ENCODE measurements at places on chromosomes 12 and 14.

DNA sequence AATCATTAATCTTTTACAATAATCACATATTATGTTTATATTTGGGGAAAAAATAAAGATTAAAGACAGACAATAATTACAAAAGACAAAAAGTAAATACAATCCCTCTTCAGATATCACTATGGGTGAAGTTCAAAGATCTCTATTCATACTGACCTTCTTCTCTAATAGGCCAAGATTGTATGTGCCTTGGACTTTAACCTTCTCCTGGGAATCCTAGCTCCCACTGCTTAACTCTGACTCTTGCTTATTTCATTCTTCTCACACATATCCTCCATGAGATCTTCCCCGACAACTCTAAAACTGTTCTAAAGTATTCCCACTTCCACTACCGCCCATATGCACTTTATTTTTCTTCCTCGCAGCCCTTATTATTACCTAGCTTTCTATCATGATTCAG lies 83.8 kb downstream of the EEA1 start:
- no peak for DNase-seq

DNA sequence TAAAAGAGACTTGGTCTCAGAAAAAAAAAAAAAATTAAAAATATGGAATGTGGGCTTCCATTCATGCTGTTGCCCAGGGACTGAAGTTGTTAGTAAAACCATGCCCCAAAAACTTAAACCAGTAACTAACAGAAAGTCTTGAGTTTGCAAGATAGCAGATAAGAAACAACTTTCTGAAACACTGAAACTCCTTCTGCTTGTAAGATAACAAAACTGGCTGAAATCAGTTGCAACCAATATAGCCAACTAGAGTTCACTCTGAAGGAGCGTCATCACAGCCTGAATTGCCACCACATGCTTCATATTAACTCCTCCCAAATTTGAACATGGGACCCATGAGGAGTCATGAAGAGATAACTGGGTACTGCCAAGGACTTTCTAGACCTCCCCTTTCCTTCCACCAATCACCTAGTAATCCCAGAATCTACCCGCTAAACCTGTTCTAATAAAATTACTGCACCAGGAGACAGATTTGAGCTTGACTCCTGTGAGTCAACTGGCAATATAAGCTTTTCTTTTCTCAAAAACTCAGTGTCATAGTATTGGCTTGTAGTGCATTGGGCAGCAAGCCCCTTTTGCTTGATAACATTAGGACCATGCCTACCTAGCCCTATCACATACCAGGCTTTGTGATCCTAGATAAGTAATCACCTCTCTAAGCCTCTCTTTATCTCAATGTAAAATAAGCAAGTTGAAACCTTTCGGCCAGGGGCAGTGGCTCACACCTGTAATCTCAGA lies 53.6 kb downstream of the R3HDM2 start:
- DNase-seq, result no peak

- DNase-seq, result no peak
Measured at GRCh38 chr12:106492857-106493256, 89.9 kb upstream of the RFX4 start.

DNA sequence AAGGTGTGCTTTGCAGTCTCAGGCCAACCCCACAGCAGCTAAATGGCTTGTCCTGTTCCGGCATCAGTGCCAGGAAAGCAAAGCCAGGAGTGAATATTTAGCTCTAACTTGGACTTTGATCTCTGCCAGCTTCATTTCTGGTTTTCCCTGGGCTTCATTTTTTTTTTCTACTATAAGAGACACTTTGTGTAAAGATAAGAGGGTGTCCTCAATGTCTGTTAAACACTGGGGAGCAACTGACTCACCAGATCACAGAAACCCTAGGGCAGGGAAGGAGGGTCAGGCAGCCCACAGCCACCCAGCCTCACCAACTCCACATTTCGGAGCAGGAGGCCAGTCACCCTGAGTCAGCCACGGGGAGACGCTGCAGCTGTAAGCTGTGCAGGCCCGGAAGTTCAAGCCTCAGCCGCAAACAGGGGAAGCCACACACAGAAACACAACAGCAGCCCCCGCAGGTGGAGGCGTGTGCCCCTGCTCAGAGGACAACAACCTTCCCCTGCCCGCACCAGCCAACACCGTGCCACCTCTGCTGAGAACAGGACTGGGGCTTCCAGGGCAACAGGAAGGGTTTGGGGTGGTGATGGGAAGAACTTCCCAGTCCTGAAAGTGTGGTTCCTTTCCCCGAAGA lies 6.3 kb downstream of the TNFRSF1A start:
- DNase-seq, result peak; percentile 72

DNA sequence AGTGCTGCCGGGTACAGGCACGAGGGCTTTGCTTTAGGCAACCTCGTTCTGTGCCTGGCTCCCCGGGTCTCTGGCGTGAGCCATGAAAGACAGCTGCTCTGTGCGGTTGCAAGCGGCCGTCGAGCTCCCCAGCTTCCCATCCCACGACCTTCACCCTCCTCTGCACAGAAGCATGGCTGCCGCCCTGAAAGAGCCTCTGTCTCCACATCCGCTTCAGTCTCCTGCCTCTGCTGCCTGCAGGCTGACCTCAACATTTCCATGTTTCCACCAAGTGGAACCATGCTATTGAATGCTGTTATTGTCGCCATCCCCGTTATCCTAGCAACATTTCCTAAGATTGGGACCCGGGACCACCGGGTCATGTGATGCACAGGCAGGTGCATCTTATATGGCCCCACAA lies 57.1 kb downstream of the KDM2B start:
- no peak for DNase-seq

DNA sequence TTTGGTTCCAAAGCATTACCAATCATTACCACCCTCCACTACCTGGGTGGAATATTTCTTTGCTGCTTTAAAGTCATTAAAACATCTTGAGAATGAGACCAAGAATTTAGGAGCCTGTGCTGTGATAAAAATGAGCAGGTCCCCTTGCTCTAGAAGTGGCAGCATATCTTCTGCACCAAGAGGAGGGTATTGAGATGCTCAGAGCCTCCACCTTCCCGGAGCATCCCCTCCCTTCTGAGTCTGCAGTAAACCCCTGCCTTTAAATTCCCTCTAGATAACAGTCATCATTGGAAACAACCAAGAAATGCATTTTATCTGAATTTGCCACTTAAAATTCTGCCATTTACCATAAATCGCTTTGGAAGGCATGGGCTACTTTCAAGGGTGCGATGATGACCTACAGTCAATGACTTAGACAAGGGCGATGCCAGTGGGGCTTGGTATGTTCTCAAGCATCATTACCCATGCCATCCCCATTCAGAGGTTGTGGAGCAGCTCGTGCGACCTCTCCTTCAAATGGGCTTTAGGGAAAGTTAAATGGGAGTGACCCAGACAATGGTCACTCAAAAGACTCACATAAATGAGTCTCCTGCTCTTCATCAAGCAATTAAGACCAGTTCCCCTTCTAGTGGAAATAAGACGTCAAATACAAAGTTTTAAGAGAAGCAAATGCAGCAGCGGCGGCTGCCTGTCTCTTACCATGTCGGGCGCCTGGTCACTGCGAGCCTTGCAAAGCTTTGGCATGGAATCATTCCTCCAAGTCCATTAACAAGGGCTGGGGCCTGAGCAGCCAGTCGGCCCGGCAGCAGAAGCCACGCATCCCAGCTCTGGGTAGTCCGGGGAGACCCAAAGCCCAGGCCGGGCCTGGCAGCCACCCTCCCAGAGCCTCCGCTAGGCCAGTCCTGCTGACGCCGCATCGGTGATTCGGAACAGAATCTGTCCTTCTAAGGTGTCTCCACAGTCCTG lies 334.5 kb downstream of the TMEM121 start:
- no peak for DNase-seq

DNA sequence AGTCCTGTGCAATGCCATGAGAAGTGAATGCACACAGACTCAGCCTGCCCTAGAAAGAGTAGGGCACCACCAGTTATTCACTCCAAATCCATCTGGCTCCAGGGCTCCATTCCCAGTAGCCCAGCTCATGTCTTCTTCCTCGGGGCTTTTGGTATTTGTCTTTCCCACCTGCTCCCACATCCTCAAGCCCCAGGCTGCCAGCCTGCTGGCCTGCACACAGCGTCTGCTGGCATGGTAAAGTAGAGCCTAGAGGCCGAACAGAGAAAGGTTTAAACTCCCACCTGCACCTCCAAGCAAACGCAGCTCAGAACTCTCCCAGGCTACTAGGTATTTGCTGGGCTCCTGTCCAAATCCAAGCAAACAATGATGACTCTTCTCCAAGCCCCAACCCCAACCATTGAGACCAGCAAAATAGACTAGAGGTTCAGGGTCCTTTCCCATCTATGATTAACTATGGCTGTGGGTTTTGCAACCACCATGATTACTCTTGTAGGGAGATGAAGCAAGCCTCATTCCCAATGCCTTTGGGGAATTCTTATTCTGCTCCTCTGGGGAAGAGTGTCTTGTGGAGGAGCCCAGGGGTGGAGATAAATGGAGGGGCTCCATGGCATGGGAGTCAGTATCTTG lies 5.2 kb upstream of the VDR start:
- no peak for DNase-seq

- no peak for DNase-seq
Measured at GRCh38 chr12:40171066-40171465, 53.7 kb upstream of the LRRK2 start.

- DNase-seq, result no peak
Measured at GRCh38 chr12:11765421-11765816, 115.9 kb downstream of the ETV6 start.

DNA sequence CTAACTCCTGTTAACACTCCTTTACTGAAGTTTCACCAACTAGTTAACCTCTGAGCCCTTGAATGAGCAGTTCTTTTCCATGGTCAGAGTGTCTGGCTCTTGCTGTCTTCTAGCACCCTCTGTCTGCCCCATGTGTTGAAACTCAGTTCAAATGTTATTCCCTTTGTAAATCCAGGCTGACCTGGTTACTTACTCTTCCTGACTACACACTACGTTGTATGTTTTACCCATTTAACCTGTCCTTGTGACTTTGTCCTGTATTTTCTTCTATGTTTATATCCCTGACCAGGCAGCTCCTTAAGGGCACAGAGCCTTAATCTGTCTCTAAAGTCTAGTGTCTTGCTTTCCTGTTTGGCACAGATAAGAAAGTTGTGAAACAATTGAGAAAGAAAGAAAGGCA lies 389.0 kb upstream of the RPL10L start:
- no peak for DNase-seq

DNA sequence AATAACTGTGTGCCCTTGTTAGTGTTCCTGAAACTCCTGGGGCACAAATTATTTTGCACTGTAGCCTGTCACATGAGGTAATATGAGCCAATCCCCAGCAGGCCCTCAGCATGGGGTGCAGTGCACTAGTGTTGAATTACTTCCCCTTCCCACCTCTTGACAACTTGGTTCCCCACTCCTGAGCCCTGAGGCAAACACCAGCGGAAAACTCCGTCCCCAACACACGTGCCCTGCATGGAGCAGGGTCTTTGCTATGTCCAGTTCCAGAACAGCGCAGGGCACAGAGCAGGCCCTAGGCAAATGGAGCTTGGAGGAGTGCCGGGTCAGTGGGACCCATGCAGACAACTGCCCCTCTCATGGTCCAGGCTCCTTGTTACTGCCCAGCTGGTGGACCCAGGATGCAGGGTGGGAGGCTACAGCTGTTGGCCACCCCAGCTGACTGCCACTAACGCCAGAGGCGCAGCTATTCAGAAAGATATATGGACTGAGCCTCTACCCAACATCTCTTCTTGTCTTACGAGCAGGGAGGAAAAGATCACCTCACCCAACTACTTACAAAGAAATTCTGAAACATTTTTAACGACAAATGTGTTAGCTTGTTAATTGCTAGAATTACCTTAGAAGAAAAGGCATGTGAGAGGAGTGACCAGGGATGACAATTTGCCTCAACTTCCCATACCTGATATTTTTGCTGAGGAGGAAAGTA lies 71.6 kb downstream of the NT5DC3 start:
- DNase-seq, result no peak

DNA sequence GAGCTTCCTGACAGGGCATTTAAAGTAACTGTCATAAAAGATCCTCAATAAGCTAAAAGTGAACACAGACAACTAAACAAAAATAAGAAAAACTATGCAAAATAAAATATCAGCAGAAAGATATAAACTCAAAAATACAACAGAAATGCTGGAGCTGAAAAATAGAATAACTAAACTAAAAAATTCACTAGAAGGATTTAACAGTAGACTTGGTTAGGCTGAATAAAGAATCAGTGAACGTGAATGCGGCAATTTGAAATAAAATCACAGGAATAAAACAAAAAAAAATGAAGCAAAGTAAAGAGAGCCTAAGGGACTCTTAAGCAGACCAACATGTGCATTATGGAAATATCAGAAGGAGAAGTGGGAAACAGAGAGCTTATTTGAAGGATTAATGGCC lies 74.6 kb downstream of the EGLN3 start:
- no peak for DNase-seq

DNA sequence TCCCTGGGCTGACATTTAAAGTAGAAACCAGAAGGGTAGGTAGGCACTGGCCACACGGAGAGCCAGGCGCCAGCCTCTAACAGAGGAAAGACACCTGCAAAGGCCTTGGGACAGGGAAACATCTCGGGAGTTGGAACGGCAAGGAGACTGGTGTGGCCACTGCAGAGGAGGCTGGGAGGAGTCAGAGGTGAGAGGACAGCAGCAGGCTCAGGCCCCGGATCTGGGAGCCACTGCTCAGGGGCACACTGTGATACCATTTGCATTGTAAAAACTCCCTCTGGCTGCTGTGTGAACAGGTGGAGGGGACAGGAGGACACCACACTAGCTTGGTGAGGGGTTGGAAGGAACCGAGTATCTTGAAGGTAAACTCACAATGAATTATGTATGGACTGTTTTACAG lies 2.7 kb downstream of the ANHX start:
- DNase-seq, result no peak

- no peak for DNase-seq
Measured at GRCh38 chr14:102077382-102077709, 9.5 kb downstream of the HSP90AA1 start.

DNA sequence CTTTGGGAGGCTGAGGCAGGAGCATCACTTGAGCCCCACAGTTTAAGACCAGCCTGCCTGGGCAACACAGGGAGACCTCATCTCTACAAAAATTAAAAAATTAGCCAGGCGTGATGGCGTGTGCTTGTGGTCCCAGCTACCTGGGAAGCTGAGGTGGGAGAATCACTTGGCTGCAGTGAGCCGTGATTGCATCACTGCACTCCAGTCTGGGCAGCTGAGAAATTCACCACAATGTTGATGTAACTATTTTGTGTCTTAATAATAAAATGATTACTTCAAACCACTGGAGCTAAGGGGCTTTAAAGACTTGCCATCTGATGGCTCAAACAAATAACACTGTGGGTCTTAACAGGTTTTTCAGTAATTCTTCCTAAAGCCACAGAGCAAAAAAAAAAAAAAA lies 10.8 kb downstream of the ERH start:
- DNase-seq, result no peak

GRCh38 chr12:32069071-32069470 lies 37.6 kb upstream of the BICD1 start:
- no peak for DNase-seq

Data from HFF-Myc (cell line).